Transverse colon (tissue), 4 donors: ENCODE measurements at places on chromosomes 2 and 18. TPM values are rescaled to one million over a fixed set of nuclear protein-coding genes. Genes with fewer than 3 reads are reported as not detected.

DNA sequence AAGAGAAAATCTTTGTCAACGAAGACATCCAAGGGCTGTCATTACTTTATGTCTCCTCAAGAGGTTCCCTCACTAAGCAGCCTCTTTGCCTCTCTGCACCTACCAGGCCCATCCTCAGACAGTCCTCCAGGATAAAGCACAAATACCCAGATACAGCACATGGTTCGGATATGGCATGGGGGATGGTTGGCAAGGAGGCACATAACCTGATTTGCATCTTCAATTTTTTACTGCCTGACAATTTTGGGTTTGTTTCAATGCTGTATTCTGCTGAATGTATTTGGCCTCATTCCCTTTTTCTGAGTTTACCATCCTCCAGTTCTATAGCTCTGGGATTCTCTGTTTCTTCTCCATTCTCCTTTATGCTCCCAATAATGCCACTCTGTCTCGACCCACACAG is 78.8 kb downstream of the VIT start:
- DNase-seq, result no peak

- DNase-seq, result no peak
Observed at GRCh38 chr2:158734442-158734841, 60.7 kb upstream of the DAPL1 start.

DNA sequence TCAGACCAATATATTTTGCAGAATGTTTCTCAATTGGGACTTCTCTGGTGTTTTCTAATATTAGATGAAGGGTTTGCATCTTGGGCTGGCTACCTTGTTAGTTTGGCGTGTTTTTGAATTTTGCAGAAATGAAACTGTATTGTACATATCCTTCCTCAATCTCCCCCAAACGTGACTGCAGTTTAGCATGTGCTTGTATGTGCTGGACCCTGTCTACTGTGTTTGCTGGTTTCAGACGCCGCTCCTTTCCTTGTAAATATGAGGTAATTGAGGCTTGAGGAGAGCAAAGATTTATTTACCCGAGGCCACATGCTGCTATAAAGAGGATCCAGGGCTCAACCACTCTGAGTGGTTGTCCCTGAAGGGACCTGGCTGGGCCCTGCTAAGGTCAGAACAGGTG is 57.2 kb downstream of the NGEF start:
- no peak for DNase-seq

DNA sequence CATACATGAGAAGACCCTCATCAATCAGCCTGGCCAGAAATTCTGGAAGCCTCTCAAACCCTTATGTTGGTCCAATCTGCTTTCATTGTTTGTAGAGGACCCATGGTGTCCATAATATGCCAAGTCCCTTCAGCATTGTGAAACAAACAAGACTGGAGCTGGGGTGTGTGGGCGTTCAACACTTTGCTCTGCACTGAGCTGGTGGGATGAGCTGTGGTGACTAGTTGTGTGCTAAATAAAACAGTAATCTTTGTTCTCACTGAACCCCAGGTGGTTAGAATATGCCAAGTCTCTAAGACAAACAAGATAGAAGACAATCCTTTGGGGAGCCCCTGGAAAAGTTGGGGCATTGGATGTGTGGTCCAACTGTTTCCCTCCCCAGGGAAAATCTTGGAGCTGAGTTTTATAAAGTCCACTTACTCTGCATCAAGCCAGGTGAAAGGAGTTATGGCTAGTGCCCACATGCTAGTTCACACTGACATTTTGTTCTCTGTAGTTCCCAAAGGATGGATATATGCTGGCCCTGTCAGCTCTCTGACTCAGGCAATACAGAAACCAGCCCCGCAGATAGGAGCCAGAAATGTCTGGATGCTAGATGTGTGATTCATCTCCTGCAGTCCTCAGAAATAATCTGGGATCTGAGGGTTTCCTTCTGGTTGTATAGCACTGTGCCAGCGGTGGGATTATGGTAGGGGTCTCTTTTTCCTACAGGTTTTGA is 260.2 kb downstream of the TMX3 start:
- no peak for DNase-seq

The ADD2 gene
- total RNA-seq, result 1.9 TPM
